ENCODE measurements at places on chromosomes 1 and 21.
A peak's percentile ranks its signal among the peaks of the same experiment; 100 is the strongest.

- no peak for DNase-seq
These were observed 1.7 kb downstream of the CDC14A start for GRCh38 chr1:100353988-100354387.

DNA sequence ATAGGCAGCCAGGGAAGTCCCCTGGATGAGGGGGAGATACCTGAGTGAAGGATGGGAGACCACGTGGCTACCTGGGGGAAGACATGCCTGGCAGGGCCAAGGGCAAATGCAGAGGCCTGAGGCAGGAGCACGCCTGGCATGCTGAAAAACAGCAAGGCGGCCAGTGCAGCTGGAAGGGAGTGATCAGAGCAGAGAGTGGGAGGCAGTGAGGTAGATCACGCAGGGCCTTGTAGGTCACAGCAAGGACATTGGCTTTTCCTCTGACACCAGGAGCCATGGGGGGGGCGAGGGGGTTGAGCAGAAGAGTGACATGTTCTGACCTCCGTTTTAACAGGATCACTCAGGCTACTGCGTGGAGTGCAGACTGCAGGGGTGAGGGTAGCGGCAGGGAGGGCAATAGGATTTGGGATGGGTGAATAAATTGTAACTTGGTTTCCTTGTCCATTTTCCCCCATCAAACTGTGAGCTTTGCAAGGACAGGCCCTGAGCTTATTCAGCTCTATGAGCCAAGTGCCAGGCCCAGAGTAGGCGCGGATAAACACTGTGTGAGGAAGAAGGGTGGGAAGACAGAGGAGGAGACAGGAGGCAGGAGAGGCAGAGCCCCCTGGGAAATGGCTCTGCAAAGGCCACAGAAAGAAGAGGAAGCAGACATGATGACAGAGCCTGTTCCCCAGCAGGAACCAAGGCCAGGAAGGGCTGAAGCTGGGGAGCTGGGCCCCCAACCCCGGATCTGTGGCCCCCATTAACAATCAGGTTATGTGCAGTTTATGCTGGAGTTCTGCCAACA, 16.6 kb downstream of the IFI6 start:
- no peak for DNase-seq

- DNase-seq = no peak
These were observed 658.5 kb downstream of the USP25 start for GRCh38 chr21:16388291-16388690.

- DNase-seq = no peak
These were observed 76.6 kb upstream of the EFHD2 start for GRCh38 chr1:15332952-15333715.

GRCh38 chr21:42575111-42575510, 61.5 kb downstream of the SLC37A1 start:
- no peak for DNase-seq

DNA sequence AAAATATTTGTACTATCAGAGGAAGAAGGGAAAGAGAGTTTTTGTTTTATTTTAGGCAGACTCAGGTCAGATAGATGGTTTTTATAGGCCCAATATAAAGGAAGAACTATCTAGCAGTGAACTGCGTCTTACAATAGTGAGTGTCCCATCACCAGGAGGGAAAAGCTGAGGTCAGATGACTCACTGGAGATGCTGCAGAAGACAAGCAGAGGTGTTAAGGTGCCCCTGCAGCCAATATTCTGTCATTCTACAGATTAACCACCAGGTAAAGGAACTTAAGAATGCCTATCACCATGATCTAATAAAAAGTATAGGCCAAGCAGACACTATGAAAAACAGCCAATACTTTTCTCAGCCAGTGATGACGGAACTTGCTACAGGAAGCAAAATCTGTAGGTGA, 29.6 kb downstream of the IVNS1ABP start:
- DNase-seq = no peak

DNA sequence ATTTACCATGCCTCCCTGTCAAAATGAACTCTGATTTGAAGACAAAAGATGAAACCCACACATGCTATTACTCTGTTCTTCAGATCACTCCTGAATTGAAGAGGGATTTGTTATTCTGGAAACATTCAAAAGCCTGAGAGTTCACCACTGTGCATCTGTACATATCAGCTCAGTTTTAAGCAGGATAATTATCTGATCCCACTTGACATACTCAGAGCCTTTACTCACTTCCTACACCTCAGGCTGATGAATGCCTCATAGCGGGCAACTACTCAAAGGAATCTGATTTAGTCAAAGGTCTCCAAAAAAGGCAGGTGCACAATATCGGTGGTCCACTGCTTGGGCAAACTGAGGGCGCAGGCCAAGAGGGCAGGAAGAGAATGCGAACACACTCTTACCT, 47.5 kb upstream of the LPAR3 start:
- DNase-seq = no peak

DNA sequence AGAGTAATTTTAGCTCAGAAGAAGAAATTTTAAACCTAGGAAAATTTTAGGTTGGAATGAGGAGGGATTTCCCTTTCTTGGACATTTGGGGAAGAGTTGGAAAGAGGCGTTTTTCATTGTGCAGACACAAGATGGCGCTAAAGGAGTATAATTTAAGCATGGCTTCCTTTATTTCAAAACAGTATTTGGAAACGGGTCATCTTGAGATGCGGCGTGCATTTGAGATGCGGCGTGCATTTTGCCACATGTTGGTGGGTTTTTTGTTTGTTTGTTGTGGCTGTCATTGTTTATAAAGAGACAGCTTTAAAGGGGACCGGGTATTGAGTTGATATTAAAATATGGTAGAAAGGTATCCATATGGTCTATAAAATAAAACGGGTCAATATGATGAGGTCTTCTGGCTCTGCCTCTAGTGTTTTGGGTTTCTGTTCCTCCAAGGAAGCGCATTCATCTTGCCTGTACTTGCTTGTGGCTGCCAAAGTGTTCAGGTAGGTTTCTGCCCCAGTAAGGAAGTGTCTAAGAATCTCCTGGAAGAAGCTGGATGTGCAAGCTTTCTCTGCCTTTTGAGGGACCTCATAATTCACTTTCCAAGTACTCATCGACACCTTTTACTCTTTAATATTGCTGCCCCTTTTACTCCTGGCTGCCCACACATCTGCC, 210.3 kb downstream of the SLC35F3 start:
- no peak for DNase-seq

DNA sequence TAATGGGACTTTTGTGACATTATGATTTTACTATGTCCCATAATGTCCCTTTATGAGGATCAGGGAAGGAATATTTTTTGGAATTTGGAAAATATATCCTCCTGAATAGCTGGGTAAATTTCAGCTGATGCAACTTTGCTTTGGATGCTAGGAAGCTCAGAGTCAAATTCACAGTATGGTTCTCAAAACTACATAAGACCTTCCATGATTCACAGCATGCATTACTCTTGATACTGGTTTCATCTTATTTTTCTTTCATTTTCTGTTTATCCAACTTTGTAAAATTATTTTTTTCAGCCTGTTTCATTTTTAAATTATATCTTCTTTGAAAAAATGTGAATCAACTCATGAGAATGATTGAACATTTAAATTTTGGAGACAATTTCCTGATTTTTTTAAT, 160.2 kb downstream of the ATP6V1G3 start:
- DNase-seq = no peak

GRCh38 chr1:38852780-38853179, 6.8 kb downstream of the RRAGC start:
- DNase-seq = no peak

DNA sequence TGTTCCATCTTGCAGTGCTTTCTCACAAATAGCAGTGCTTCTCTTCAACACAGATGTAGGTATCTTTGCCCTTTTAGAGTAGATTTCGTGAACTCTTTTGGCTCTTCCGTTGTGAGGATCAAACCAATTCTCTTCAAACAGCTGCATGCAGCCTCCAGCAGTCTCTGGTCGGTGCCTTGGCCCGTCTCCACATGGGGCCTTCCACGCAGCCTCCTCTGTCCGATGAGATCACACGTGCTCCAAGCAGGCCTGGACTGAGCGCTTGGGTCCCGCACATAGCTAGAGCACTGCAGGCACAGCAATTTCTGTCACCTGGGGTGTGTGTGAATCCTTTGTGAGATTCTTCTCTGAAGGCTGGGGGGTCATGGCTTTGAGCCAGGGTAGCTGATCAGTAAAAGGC, 82.8 kb upstream of the KCNE2 start:
- DNase-seq = no peak

GRCh38 chr1:145855426-145855948, 3.4 kb downstream of the PIAS3 start:
- no peak for DNase-seq

DNA sequence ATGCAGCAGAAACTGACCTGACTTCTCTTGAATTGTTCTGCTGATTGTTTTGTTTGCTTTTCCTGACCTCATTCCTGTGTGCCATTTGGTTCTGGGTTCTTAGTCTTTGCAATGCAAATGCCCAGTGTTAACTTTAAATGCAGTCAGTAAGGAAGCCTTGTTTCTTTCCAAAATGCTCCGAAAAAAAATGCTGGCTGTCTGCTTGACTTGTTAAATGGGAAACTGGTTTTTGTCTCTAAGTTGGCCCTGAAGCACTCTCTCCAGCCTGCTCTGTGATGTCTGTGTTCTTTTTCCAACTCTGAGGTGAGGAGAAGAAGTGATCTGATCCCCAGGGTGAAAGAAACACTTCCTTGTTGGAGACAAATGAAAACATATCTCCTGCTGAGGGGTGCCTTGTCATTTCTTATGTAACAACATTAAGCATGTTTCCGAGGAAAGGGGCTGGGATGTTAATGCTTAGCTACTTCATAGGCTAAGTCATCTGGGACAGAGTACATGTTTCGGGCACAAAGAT, 256.3 kb upstream of the ADGRL4 start:
- DNase-seq = no peak

- DNase-seq = no peak
These were observed 180.4 kb downstream of the SLC44A5 start for GRCh38 chr1:75430526-75430925.

GRCh38 chr1:46623743-46624644, 7.4 kb upstream of the MOB3C start:
- no peak for DNase-seq

DNA sequence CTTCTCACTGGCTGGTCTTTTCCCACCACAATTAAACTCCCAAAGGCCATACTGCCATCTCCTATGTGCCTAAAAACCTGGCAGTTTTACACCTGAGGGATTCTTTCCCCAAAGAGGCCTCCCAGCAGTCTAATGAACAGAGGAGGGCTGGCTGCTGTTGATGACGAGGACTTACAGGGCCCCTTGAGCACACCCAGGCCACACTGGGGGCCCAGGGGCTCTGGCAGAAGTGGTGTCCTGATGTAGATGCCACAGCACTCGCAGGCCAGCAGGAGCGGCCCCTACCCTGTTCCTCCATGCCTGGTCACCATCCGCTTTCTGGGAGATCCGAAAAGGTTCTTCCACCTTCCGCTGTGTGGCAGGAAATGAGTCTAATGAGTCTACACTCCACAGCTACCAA, 24.2 kb downstream of the POFUT2 start:
- peak; percentile 48 for DNase-seq

DNA sequence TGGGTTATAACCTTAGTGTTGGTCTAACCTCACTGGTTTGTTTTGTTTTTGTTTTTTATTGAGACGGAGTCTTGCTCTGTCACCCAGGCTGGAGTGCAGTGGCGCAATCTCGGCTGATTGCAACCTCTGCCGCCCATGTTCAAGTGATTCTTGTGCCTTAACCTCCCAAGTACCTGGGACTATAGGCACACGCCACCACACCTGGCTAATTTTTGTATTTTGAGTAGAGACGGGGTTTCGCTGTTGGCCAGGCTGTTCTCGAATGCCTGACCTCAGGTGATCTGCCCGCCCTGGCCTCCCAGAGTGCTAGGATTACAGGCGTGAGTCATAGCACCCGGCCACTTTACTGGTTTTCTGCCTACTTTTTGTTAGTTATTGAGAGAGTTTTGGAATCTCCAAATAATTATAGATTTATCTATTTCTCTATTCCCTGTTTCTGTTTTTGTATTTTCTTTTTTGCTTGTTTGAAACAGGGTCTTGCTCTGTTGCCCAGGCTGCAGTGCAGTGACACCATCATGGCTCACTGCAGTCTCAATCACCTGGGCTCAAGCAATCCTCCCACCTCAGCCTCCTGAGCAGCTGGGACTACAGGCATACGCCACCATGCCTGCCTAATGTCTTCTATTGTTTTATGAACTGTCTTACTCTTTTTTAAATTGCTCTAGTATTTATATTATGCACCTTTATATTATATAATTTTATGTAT, 21.4 kb downstream of the SMG7 start:
- no peak for DNase-seq

DNA sequence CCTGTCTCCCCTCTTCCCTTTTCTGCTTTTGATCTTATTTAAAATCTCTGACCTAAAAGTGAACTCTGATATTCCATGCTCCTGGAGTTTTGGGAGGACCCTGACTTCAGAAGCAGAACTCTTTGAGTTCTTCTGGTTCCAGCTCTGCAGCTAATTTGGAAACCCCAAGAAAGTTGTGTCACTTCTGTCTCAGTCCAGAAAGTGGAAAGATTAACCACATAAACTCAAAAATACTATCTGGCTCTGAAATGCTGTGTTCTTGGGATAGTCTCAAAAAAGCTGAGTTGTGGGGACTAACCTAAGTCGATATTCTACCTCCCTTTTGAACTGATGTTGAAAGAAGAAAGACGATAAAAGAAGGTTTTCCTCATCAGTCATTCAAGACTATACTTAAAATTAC, 59.8 kb downstream of the ITPKB start:
- DNase-seq = no peak

DNA sequence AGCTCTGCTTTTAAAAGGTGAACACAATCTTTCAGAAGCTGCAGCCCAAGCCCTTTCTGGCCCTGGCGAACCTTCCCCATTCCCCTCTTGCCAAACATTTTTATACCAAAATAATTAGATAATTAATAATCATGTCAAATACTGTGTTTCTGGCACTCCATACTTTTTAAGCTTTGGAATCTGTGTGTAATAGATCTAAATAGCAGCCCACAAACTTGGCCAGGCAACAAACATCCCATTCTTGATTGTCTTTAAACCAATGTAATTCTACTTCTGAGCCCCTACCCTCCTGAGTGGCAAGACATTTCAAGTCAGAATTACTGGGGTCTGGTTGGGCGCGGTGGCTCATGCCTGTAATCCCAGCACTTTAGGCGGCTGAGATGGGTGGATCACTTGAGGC, 137.7 kb downstream of the NAV1 start:
- no peak for DNase-seq

DNA sequence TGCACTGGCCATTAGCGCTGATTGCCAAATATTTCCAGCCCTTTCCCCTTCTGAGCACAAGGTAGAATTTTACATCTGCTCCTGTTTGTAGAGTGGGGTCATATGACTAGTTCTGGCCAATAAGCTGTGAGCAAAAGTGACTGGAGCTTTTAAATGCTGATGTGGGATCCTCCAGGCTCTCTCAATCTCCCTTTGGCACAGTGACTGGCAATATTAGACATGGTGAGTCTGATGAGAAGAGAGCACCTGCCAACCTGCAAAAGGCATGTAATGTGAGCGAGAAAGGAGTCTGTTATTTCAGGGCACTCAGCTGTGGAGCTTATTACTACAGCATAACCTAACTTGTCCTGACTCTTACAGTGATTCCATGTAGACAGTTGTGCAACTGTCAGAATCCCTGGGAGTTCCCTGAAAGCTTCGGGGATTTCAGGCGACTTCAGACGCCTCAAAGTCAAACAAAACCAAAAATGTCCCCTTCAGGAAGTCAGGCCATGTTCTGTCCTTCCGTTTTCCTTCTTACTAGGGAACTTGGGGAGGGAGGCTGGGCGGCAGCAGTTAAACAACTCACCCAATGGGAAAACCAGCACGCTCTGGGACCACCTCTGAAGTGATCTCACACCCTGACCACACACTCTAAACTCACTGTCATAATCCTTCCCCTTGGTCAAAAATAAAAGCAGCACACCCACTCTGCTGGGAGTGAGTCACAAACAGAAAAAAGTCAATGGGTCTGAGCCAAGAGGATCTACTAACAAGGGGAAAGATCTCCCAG, 3.6 kb upstream of the RASSF5 start:
- no peak for DNase-seq

Measured in RWPE2 (cell line).